BE2C (cell line): ENCODE measurements at places on chromosomes 7 and 10.

DNA sequence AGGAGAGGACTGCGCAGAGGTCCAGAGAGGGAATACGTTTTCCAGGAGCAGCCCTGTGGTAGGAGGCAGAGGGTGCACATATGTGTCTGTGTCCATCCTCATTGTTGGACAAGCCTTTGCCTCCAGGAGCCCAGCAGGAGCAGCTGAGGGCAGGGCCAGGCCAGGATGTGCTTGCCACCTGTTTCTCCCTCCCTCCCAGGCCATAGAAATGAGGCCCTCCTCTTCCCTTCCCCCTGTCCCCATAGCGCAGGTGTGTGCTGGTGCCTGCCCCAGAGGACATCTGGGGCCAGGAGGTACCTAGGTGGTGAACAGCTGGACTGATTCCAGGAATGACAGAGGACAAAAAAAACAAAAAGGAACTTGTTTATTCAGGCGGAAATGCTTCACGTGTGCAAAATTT lies 10.5 kb upstream of the CXCL12 start:
- DNase-seq, result no peak

- no peak for DNase-seq
Observed at GRCh38 chr10:89553064-89553734, 17.8 kb upstream of the SLC16A12 start.

- no peak for DNase-seq
Observed at GRCh38 chr7:43124388-43124787, 11.9 kb downstream of the HECW1 start.

- DNase-seq, result no peak
Observed at GRCh38 chr10:64086083-64086767, 565.0 kb downstream of the REEP3 start.

GRCh38 chr10:17655009-17655408 lies 11.1 kb downstream of the STAM start:
- DNase-seq, result no peak

GRCh38 chr7:81960026-81960425 lies 190.2 kb upstream of the HGF start:
- no peak for DNase-seq

DNA sequence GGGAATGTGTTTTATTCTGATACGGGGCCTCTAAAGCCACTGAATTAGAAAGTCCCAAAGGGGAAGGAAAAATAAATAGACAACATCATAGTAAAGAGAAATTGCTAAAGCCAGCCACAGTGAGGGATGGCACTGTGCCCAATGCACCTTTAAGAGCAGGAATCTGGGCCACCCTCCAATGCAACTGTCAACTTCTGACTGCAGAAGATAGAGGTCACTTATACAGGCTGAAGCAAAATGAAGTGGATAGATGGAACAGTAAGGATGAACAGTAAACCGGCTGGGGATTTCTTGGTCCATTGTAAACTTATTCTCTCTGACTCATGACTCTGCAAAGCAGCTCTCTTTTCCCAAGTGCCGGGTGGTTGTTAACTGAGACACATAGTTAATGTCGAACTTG lies 54.0 kb upstream of the KCNIP2 start:
- peak; percentile 13 for DNase-seq

- DNase-seq, result no peak
Observed at GRCh38 chr10:122249991-122250750, 20.9 kb upstream of the BTBD16 start.

GRCh38 chr10:68158031-68158430 lies 48.7 kb downstream of the MYPN start:
- DNase-seq, result no peak

DNA sequence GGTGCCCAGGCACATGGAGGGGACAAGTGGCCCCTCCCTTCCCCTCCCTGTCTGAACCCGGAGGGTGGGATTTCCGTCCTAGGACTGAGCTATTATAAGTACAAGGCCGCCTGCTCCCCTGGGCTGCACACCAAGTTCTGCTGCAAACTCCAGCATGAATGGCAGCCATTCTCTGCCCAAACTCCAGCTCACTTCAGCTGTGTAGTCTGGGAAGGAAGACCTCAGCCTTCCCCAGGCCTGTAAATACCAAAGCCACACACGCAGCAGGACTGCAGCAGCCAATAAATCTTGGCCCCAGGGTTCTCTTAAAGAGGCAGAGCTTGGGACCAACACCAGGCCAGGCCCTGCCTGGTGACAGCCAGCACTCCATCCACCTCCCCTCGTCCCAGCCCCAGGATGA lies 291.3 kb upstream of the ZMIZ1 start:
- DNase-seq, result peak; percentile 39

- DNase-seq, result no peak
Observed at GRCh38 chr10:19958787-19959186, 142.6 kb downstream of the PLXDC2 start.

DNA sequence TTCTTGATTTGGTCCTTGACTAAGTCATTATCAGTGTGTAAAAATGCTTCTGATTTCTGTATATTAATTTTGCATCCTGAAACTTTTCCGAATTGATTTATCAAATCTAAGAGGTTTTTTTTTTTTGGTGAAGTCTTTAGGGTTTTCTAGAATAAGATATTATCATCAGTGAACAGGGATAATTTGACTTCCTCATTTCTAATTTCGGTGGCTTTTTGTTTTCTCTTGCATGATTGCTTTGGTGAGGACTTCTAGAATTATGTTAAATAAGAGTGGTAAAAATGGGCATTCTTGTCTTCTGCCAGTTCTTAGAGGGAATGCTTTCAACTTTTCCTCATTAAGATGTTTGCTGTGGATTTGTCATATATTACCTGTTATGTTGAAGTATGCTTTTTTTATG lies 170.5 kb downstream of the CCDC7 start:
- DNase-seq, result no peak

GRCh38 chr7:143493751-143494150 lies 16.1 kb downstream of the TAS2R41 start:
- no peak for DNase-seq

DNA sequence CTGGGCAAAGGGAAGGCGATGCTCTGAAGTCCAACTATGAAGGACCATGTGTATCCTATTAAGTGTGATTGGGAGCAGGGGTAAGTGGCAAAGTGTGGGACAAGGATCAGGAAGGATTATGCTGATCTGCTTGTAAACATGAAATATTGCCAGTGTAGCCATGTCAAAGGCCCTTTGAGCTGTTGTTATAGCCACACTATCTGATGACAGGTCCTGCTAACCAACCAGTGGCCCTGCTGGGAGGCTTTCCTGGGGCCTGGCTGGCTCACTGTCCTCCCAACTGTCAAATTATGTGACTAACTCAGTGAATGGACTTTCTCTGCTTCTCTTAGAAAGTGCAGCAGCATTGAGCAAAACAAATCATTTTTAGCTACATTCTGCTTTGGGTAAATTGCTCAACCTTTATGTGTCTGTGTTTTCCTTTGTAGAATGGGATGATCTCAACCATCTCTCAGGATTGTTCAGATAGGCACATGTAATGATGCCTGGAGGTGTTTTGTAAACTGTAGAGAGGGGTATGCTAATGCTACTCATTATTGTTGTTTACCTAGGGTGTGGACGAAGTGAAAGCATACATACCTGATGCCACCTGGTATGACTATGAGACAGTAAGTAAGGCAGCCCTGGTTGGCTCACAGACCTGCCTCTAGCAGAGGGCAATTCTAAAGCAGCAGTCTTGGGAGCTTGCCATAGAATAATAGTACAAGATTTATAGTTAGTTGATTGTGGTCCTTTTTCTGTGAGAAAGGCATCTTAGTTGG lies 47.4 kb downstream of the MGAM2 start:
- no peak for DNase-seq

DNA sequence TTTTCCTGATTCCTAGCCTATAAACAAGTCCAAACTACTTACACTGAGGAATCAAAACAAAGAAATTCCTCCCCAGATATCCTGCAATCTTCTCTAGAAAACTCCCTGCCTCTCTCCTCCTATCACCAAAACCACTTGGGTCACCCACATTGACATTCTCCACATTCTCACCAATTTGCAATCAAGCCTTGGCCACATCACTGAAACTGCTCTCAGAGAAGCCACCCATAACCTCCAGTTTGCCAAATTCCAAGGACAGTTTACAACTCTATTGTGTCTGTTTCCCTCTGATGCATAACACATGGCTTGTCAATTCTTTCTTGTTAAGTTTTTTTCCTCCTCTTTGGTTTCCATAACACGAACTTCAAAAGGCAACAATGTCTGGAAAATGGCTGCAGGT lies 233.5 kb downstream of the XPNPEP1 start:
- DNase-seq, result no peak

- DNase-seq, result no peak
Observed at GRCh38 chr7:11447106-11447505, 384.9 kb downstream of the THSD7A start.

DNA sequence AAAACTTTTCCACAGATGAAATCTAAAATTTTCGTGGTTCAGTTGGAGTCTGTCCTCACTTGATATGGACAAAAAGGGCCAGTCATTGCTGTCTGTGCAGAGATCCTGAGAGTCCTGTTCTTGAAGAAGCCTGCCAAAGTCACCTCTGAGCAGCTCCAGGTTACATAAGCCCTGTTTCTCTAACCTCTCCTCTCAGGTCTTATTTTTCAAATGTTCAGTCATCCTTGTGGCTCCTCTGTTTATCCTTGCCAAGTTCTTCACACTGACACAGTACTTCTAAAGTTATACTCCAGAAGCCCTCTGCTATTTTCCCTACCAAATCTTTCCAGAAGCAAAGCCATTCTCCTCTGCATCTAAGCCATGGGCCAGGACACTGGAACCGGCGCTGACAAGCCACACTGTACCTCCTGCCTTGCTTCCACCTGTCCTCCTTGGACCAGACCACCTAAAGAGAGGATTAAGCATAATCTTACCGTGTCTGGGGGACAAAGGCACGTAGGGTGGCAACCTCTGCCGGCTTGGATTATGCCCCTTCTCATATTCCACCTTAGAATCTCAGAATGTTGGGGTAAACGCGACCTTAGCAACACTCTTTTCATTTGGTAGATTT lies 161.6 kb downstream of the JAZF1 start:
- DNase-seq, result no peak

DNA sequence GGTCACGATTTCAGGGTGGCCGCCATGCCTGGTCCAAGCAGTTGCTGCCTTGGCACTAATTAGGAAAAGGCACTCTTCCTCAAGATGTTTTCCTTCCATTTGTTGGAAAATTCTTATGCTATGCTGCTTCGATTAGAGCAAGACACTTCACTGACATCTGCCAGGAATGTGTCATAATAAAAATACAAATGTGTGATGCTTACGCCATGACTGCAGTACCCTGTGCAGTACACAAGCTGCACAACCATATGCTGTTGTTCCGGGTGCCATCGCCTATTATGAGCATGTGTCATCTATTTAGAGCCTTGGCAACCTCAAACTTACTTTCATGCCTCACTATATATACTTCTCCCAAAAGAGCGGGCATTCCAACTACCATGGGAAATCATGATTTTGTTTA lies 14.9 kb upstream of the MPP7 start:
- no peak for DNase-seq

DNA sequence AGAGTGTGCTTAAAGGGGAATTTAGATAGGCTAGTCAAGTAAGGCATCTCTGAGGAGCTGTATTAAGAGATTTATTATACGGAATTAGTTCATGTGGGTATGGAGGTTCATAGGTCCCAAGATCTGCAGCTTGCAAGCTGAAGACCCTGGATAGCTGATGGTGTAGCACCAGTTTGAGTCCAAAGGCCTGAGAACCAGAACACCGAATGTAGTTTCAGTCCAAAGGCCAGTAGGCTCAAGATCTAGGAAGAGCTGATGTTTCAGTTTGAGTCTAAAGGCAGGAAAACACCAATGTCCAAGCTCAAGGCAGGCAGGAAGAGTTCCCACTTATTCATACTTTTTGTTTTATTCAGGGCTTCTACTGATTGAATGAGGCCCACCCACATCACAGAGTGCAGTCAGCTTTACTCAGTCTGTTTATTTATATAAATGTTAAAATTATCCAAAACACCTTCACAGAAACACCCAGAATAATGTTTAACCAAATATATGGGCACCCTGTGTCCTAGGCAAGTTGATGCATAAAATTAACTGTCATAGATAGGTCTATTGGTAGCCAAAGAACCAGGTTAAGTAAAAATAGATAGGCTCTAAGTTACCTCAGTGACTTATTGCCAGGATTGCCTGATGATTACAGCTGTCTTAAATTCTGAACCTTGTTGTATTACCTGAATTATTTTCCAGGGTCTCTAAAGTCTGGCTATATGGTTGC lies 83.5 kb downstream of the MAPK8 start:
- no peak for DNase-seq

GRCh38 chr10:115093286-115093775 lies at the start of gene ATRNL1:
Gene ATRNL1 (plus strand): TSS chr10:115093365. CDS start chr10:115093751, 386 bp downstream.
- peak; percentile 69 for DNase-seq

DNA sequence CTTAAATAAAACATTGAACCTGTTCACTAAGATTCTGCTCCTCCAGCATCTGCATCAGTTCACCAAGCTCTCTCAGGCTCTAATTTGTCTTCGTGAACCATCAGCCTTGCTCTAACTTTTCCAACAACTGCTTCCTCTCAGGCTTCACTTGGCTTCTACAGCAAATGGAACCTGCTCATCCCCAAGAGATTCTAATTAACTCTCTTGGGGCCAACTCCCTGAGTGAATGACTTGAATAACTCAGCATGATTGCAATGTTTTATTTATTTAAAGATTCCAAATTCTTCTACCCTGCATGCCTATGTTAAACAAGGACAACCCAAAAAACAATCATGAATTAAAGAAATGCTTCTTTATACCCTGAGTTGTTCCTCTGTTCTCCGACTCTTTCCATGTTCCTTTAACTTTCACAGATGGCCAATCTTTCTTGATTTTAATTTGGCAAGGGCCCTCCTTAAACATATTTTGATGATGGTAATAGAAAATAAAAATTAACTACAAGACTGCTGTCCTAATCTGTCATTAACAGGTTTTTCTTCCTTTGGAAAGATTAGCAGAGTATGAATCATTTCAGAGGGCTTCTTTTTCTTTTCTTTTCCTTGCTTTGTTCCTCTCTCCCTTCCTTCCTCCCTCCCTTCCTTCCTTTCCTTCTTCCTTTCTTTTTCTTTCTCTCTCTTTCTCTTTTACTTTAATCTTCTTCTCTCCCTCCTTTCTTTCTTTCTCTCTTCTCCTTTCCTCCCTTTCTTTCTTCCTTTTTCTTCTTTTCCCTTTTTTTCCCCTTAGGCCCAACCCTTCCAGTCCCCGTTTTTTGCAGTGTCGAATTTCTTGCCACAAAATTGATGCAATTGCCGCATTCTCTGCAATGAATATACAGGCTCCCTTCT lies 195.0 kb upstream of the RHOBTB1 start:
- DNase-seq, result no peak

GRCh38 chr7:97003262-97004246 lies 1.8 kb upstream of the DLX6 start:
- DNase-seq, result no peak

DNA sequence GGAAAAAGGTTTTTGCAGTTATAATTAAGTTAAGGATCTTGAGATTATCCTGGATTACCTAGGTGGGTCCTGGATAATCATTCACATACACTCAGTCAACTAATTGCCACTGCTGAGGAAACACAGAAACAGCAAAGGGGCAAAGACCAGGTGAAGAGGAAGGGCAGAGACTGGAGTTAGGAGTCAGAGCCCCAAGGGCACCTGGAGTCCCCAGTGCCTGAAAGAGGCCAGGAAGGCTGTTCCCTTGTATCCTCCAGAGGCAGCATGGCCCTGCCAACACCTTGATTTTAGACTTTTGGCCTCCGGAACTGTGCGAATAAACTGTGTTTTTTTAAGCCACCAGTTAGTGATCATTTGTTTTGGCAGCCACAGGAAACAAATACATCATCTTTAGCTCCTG lies 24.6 kb downstream of the PRR15 start:
- no peak for DNase-seq
